ENCODE measurements at places on chromosomes 2 and 18.

GRCh38 chr2:220241423-220241822 lies 614.0 kb downstream of the SLC4A3 start:
- no peak for DNase-seq

DNA sequence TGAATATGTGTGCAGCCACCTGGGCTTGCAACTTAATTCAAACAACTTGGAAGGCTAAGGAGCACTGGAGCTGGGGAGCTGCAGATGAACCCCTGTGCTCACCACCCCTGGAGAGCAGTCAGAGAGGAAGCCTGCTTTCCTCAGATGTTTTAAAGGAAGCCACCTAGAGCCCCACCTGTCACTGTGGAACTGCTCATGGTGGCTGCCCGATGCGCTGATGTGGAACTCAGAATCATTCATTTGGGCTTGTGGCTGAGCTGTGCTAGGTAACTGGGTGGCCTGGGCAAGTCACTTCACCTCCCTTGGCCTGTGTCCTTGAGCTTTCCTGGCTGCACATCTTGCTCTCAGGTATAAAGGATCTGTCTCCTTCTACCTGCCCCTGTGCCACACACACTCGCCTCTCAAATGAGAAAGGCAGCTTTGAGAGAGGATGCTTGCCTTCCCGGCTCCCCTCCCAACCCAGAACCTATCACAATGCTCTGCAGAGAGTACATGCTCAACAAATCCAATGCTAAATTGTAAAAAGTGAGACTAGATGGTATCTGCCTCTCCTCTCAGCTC lies 41.3 kb downstream of the BCL11A start:
- DNase-seq: no peak

GRCh38 chr2:215796140-215796855 lies 217.1 kb downstream of the MREG start:
- DNase-seq: peak; percentile 50

DNA sequence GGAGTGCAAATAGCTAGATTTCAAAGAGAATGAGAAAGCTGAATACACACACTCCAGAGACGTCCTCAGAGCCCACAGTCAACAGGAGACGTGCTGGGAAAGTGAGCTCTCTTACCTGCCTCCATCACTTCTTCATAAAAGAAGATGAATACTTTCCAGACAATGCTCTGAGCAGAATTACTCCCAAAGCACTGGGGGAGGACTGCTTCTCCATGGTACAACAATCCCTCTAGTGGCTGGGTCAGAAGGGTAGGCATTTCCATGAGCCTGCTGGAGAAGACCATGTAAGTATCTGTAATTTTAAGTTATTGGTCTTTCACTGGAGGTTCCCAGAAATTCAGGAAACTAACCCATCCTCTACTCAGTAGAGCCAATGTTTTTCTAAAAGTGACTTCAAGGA lies 190.3 kb downstream of the RBM43 start:
- no peak for DNase-seq

DNA sequence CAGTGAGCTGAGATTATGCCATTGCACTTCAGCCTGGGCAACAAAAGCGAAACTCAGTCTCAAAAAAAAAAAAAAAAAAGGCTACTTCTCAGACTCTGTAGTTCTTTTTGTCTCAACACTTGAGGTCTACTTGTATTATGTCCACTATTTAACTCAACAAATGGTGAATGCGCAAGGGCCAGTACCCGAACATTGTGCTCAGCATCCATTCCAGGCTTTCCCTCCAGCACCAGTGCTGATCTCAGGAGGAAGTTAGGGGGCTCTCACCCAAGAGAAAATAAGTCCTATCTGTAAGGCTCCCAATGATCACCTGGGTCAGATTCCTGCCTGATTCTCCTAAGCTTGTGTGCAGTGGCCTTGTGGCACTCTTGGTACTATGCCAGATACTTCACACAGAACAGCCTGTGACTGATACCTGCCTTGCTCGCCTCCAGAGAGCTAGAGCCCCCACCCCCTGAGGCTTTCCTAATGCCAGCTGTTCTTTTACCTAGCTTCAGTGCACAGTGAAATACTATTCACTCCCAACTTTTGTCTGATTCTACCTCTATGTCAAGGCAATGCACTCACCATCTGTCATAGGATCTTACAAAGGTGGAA lies 74.9 kb downstream of the INO80D start:
- DNase-seq: no peak

- no peak for DNase-seq
Observed at GRCh38 chr2:20106746-20107145, 55.3 kb upstream of the LAPTM4A start.

GRCh38 chr2:26018184-26019055 lies 15.5 kb upstream of the RAB10 start:
- peak; percentile 85 for DNase-seq

DNA sequence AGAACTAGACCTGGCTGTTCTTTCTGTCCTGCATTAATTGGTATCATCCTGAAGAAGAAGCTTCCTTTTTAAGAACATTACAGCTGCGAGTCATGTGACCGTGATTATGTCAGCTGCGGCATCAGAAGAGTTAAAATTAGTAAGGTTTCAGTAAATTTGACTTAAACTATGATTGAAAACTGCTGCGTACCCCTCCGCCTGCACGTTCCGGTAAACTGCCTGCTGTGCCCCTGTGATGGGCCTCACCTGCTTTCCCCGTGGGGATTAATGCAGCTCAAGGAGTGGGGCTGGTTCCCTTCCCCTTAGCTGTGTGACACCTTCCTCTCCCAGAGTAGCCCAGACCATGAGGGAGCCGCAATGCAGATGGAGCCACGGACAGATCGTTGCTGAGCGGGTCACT lies 36.1 kb upstream of the MYO3B start:
- no peak for DNase-seq

- no peak for DNase-seq
Observed at GRCh38 chr2:45750484-45750883, 99.0 kb downstream of the PRKCE start.

GRCh38 chr2:197675246-197675645 lies at the start of gene RFTN2:
TSS of gene RFTN2 (minus strand) at chr2:197675587. CDS start at chr2:197675458, 129 bp downstream.
- no peak for DNase-seq

DNA sequence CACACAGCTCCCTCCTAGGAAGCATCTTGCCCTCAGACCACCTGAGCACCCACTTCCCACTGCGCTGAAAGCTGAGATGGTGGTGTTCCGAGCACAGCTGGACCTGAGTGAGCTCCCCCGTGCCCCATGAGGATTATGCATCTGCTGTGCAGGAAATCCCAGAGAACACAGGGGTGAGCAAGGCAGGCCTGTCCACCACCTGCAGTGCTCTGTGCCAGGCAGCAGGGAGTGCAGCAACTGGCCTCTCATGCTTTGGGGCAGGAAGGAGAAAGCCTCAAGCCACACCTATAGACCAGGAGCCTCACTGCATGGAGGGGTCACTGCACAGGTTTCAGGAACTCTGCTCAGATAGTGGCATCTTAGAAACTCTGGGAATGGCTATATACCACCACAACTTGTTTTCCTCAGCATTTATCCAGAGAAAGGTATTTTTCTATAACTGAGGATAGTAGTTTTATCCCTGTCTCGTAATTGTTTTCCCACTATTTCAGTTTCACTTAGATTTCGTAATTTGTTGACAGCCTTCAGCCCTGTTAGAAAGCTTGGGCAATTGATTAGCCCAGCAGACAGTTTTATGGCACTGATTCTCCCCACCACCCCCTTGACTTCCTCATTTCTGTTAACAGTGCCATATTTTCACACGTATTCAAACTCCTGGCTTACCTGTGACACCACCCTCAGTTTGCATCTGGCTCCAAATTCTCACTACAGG lies 144.3 kb upstream of the DAPL1 start:
- DNase-seq: no peak

- DNase-seq: no peak
Observed at GRCh38 chr2:63048367-63049171, 2.1 kb upstream of the OTX1 start.

- DNase-seq: no peak
Observed at GRCh38 chr2:17981936-17982335, 103.5 kb downstream of the KCNS3 start.

GRCh38 chr18:318791-319291 lies 51.0 kb upstream of the THOC1 start:
- DNase-seq: no peak

- peak; percentile 50 for DNase-seq
Observed at GRCh38 chr2:28717339-28717758, 34.3 kb upstream of the PPP1CB start.

- DNase-seq: no peak
Observed at GRCh38 chr2:5401115-5401657, 291.0 kb upstream of the SOX11 start.

DNA sequence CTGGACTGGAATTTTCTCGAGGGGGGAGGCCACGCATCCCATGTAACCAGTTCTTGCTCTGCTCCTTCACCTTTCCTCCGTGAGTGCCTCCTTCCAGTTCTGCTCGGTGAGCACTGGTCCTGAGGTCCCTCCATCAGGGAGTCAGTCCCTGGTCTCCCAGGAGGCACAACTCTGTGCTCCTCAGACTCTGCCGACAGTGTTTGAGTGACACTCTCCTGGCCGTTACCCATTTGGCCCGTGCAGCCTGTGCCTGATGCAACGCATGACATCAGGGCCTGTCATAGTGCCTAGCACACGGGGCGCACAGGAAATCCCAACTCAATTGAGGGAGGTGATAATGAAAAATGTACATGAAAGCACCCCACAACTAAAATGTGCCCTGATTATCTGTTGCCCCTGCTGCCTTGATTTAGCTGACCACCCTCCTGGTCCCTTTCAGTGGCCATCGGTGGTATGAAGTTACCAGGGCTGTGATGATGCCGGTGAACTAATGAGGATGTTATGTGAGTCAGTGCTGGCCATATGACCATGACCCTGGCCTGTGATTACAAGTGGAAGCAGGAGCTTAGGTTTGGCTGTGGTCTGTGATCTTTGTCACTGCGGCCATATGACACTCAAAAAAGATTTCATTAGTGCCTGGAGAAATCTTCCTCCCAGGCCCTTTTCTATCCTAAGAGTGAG lies 144.6 kb downstream of the TDRD15 start:
- DNase-seq: no peak

GRCh38 chr2:47656715-47657600 lies 126.0 kb upstream of the MSH6 start:
- peak; percentile 68 for DNase-seq

- no peak for DNase-seq
Observed at GRCh38 chr2:53938904-53939303, 31.9 kb downstream of the PSME4 start.

- DNase-seq: no peak
Observed at GRCh38 chr2:114753145-114753544, 310.7 kb downstream of the DPP10 start.

DNA sequence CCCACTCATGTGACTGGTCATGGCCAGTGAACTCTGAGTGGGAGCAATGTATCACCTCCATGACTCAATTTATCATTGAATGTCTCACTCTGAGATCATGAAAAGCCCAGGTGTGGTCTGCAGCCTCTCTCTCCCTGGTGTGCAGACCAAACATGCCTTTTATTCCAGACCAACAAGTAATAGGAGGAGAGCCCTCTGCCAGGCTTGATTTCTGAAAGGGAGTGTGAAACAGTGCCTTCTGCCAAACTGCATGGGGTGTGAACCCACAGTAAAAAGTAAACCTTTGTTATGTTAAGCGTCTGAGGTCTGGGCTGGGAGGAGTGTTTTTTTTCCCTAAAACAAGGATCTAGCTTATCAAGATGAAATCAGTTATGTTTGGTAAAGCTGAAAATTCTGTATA lies 601.2 kb downstream of the ADCYAP1 start:
- DNase-seq: no peak

DNA sequence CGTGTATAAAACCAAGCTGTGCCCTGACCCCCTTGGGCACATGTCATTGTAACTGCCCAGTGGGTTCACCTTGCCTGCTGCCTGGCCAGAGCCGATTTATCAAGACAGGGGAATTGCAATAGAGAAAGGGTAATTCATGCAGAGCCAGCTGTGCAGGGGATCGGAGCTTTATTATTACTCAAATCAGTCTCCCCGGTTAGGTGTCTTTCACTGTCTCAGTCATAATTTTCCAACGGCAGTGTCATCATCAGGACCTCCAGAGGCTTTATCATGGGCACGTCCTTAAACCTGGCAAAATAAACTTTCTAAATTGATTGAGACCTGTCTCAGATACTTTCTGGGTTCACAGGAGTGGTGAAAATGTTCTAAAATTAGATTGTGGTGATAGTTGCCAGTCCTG lies 29.6 kb upstream of the PGAP1 start:
- no peak for DNase-seq

GRCh38 chr2:144759746-144760145 lies 239.8 kb upstream of the ZEB2 start:
- no peak for DNase-seq

GRCh38 chr18:23291456-23292205 lies 156.3 kb downstream of the CABLES1 start:
- no peak for DNase-seq

- DNase-seq: no peak
Observed at GRCh38 chr2:58039170-58039611, 7.4 kb upstream of the VRK2 start.

- DNase-seq: no peak
Observed at GRCh38 chr18:58789876-58790240, 74.8 kb upstream of the ZNF532 start.

DNA sequence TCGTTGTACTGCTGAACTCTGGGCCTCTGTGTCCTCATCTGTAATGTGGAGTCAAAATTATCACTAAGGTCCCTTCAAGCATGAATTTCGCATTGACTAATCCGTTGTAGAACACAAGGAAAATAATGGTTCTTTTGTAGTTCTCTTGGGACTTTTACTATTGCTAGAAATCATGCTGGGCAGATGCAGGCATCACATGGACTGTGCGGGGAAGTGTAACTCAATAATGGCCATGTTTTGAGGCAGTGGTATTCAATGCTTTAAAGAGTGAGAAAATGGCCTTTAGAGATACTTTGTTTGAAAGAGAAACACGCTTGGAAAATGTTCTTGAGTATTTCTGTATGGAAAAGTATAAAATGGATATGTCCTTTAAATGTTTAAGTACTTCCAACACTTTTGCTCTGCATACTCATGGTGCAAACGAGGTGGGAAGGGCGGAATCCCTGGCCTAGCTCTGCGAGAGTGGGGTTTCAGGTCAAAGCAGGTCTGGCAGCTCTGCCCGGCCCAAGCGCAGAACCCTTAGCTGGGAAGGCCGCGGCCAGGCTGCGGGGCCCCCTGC lies 117.3 kb upstream of the MSTN start:
- DNase-seq: no peak

DNA sequence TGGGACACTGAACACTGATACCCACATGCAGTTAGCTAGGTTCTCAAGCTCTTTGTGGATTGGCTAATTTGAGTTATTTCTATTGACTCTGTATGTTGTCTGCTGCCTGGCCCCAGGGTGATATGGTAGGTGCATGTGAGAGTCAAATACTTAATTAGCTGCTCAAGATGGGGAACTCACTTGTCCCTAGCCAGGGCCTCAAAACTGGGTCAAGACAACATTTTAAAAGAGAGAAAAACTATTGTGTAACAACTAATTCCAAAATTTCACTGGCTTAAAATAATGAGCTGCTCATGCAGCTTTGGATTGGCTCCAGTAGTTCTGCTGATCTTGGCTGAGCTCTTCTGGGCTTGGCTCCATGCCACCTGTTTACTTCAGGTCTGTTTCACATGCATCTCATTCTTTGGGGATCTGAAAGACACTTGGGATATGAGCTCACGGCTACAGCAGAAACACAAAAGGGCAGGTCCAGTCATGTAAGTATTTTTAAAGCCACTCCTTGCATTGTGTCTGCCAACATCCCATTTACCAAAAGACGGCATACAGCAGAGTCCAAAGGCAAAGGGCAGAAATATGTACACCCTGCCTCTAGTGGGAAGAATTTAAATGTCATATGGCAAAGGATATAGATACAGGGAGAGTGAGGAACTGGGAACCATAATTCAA lies 716.8 kb downstream of the SUCLG1 start:
- DNase-seq: no peak

- no peak for DNase-seq
Observed at GRCh38 chr2:70894765-70895164, 40.9 kb upstream of the ATP6V1B1 start.

GRCh38 chr2:215397632-215398341 lies 38.1 kb downstream of the FN1 start:
- no peak for DNase-seq
